Naive B cell (primary cell): ENCODE measurements at places on chromosomes 11 and 22. TPM values are rescaled to one million over a fixed set of nuclear protein-coding genes. Genes with fewer than 3 reads are reported as not detected.

The FGF4 gene
- polyA plus RNA-seq: not detected

The RAG1 gene
- not detected for polyA plus RNA-seq

The PLEKHB1 gene
- 15.6 TPM for polyA plus RNA-seq

The PRDM11 gene
- polyA plus RNA-seq: 1.7 TPM

The DCDC1 gene
- not detected for polyA plus RNA-seq

The BRSK2 gene
- not detected for polyA plus RNA-seq

The MRGPRX3 gene
- not detected for polyA plus RNA-seq

The TTC9C gene
- polyA plus RNA-seq: 17.7 TPM

The XKR3 gene
- not detected for polyA plus RNA-seq

The APOL4 gene
- 0.09 TPM for polyA plus RNA-seq

The DDI1 gene
- not detected for polyA plus RNA-seq

The MS4A3 gene
- polyA plus RNA-seq: not detected

The PRR33 gene
- polyA plus RNA-seq: 0.13 TPM

The ANKK1 gene
- polyA plus RNA-seq: 0.26 TPM

The TMEM41B gene
- polyA plus RNA-seq: 5.9 TPM

The SOX10 gene
- not detected for polyA plus RNA-seq

The FAM227A gene
- polyA plus RNA-seq: not detected

The FKBP2 gene
- 73.2 TPM for polyA plus RNA-seq

The VPREB1 gene
- polyA plus RNA-seq: 1.2 TPM

The MS4A6A gene
- polyA plus RNA-seq: 11.3 TPM

The LRRC74B gene
- polyA plus RNA-seq: not detected

The IFTAP gene
- polyA plus RNA-seq: 0.46 TPM

The INS gene
- not detected for polyA plus RNA-seq

The SLC29A2 gene
- 1.1 TPM for polyA plus RNA-seq

The ELMOD1 gene
- polyA plus RNA-seq: not detected

The JHY gene
- 2.7 TPM for polyA plus RNA-seq

The CTSF gene
- 5.0 TPM for polyA plus RNA-seq

The OR51B2 gene
- polyA plus RNA-seq: not detected

The HEPN1 gene
- not detected for polyA plus RNA-seq
